CD4-positive, alpha-beta T cell treated with Interleukin-15 for 4 hours (primary cell): ENCODE measurements at places on chromosomes 7 and 10.

DNA sequence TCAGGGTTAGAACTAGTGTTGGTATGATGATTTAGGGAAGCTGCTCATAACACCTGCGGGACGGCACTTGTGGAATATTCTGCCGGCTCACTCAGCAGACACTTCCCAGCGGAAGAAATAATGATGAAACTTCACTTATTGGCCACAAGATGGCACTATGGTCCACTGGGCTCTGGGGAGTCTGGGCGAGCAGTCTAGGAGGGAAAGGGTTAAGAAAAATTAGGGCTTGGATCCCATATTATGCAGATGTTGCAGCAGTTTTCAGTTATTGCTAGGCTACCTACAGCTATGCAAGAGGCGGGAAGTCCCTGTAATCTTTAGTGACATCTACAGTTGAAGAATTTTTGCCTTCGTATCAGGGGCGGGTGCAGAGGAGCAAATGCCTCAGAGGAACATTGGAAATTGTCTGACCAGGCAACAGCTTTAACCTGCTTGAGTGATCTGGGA lies 238.7 kb upstream of the PRSS58 start:
- DNase-seq = peak; percentile 43

DNA sequence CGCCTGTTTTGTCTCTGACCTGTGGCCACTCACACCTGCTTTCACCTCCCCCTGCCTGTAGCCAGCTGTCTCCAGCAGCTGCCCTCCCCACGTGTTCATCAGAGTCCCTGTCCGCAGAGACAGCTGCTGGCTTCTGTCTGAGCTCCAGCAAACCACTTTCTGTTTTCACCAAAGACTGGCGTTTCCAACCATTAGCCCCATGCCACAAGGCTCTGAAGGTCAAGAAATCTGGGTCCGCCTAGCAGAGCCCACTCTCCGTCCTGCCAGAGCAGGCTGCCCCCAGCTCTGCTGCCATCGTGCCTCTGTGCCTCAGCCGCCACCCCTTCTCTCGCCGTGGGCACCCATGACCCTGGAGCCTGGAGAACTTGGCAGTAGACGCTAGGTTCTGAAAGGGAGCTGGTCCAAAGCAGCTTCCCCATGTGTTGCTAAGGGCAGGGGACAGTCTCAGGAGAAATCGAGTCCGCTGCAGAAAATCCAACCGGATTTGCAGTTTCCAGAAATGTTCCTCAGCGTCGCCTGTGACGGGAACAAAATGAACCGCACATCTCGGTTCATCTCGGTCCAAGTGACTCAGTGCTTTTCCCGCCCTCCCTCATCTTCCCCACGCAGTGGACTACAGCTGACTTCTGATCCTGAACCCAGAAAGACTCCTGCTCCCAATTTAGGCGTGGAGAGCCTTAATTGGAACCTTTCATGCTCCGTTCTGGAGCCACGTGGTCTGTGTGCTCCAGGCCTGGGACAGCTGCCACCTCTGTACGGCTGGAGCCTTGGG lies 28.0 kb downstream of the TMEM120A start:
- no peak for DNase-seq

- DNase-seq = no peak
Observed at GRCh38 chr10:25017154-25017590, 760 bp downstream of the THNSL1 start.

DNA sequence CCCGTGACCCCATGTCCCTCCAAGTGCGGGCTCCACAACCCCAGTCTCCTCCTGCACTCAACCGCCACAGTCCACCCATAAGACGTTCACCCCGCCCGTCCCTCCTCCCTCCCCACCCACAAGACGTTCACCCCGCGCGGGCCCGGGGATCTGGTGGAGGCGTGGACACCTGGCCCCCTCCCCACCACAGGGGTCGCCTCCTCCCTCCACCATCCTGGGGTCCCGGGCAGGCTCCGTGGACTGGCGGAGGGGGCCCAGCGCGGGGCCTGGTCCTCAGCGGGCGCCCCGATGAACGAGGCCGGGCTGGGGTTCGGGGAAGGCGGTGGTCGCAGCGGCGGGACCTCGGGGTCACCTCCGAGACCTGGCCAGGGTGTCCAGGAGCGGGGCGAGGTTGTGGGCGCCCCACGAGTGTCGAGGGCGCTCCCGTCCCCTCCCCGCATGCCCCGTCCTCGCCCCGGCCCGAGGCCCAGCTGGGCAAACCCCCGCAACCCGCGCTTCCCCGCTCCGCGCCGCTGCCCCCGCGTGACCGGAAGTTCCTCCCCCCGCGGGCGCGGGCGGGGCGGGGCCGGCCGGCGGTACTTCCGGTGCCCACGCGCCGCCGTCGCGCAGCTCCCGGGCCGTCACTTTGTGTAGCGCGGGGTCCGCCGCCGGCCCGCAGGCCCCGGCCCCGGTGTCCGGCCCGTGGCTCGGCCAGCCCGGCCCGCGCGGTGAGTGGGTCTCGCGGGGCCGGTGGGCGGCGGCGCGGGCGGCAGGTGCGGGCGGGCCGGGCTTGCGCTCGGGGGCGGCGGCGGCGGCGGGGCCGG lies at the start of gene ZNF316:
TSS of gene ZNF316 (plus strand) at position 578 of the 803 bp plus-strand sequence. CDS start 5,092 bp downstream, outside the sequence.
- peak; percentile 53 for DNase-seq

DNA sequence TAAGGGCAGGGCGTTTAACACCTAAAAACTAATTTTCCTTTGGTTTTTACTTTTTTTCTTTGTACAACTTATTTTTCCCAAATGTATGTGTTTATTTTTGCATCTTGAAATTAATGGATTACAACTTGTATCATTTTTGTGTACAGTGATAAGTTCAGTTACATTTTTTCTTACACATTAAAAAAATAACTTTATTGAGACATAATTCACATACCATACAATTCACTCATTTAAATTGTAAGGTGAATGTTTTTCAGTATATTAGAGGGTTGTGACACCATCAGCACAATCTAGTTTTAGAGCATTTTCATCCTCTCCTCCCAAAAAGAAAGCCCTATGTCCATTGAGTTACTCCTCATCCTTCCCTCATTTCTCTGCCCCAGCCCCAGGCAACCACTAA lies 11.6 kb downstream of the OGDH start:
- no peak for DNase-seq

DNA sequence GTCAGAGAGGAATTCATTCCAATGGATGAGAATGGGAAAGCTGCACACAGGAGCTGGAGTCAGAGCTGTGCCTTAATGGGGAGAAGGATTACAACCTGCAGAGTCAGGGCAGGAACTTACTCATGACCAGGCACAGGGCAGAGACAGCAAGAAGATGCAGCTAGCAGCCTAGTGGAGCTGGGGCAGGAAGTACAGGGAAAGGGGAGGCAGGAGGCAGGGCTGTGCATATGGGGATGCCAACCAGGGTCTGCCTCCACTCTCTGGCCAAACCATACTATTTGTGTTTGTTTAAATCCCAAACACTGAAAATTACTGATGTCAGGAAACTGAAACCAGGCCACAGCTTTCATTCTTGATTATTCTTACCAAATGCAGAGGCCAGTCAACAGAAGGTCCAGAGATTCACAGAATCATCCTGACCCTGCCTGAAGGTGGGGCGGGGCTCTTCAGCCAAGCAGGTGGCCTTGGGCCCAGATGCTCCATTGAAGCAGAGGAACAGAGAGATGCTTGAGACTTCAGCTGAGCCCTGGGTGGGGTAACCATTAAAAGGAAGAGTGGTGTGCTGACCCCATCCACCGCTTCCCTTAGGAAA lies 461.9 kb downstream of the KCNMA1 start:
- no peak for DNase-seq

GRCh38 chr10:101529725-101530553 lies 58.1 kb downstream of the POLL start:
- no peak for DNase-seq

GRCh38 chr10:124254490-124254889 lies 161.1 kb upstream of the CHST15 start:
- DNase-seq = no peak

- DNase-seq = no peak
Observed at GRCh38 chr10:61894133-61894532, 7.4 kb upstream of the ARID5B start.

GRCh38 chr10:73649876-73650536 lies 5.8 kb downstream of the SYNPO2L start:
- no peak for DNase-seq

- peak; percentile 63 for DNase-seq
Observed at GRCh38 chr10:3783682-3784432, 1.2 kb downstream of the KLF6 start.

DNA sequence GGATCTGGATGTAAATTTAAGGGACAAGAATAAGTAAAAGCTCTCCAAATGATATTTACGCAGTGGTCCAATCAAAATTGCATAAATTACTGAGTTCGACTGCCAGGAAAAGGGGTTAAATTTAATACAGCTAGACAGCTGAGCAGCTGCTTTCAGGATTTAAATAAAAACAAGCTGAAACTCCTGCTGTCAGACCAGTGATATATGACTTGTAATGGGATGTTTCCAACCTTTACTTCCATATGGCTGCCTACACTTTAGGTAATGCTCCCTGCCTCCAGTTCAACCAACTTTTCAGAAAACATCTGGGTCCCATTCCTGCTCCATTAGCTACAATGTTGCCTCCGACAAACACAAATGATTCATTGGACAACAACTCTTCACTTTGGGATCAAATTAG lies 326.3 kb upstream of the DGKB start:
- no peak for DNase-seq

- no peak for DNase-seq
Observed at GRCh38 chr7:128393526-128394330, 16.1 kb downstream of the IMPDH1 start.

GRCh38 chr7:66970310-66970709 lies 25.1 kb downstream of the SBDS start:
- DNase-seq = no peak

- no peak for DNase-seq
Observed at GRCh38 chr7:94877731-94878670, 29.4 kb upstream of the PPP1R9A start.

DNA sequence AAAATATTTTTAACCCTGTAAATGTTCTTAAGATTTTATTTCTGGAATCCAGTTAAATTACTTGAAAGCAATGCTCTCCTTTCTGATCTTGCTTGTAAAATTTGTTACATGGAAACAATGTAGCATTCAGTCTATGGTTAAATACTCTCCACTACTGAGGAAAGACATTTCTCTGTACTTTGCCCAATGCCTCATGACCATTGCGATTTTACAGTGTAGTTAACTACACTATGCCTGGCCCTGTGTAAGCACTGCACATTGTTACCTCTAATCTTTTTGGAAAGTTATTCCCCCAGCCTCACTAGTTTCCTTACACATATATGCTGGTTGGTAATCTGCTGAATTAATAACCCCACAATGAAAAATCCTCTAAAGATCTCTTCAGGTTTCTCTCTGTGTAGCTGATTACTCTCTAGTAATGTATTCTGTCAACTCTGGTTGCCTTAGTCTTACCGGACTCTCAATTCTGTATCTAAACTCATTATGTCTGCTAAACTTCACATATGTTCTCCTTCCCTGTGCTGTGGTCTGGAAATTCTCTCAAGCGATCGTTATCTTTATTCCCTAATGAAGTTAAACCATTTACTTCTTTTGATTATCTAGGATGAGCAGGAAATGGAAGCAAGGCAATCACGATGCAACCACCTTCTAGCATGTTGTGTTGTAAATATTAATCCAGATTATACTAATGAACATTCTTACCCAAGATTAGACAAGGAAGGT lies 58.7 kb upstream of the TMEM106B start:
- DNase-seq = no peak

DNA sequence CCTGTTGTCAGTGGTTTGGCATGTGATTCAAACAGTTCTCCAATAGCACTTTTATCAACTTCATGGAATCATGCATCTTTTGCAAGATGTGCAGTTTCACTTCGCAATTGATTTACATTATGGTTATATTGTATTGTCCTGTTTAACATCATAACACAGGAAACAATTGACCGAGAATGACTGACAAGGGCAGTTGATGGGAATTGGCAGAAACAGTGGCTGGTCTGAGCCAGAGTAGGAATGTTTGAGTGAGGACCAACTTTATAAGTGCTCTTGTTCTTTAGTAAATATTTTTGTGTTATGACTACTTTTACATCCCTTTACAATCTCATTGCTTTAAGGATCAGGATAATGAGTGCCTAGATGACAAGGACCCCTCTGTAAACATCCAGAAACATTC lies 2.2 kb downstream of the KLHL7 start:
- no peak for DNase-seq

DNA sequence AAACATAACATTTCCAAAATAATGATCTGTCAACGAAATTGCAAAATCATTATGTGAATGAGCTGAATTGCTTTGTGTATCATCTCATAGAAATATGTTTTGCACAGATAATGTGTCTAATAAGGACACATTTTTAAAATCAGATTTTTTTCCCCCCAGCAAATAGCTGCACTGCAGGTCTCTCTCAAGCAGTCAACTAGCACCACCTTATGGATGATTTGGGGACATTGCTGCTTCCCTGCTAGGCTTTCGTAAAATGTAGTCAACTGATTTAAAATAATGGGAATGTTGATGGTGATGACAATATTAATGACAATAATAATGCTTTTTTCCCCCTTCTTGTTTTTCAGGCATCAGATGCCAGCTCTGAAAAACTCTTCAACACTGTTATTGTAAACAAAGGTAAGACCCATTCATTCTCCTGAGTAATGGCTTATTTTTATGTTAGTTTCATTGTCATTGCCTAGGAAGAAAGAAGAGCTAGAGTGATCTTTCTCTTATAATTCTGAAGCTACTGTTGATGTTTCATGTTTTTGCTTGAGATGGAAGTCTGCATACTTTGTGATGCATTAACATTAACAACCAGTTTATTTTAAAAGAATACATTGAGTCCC lies 433.6 kb upstream of the GALNT17 start:
- DNase-seq = peak; percentile 50

- DNase-seq = no peak
Observed at GRCh38 chr10:13526948-13527863, 1.6 kb downstream of the BEND7 start.

DNA sequence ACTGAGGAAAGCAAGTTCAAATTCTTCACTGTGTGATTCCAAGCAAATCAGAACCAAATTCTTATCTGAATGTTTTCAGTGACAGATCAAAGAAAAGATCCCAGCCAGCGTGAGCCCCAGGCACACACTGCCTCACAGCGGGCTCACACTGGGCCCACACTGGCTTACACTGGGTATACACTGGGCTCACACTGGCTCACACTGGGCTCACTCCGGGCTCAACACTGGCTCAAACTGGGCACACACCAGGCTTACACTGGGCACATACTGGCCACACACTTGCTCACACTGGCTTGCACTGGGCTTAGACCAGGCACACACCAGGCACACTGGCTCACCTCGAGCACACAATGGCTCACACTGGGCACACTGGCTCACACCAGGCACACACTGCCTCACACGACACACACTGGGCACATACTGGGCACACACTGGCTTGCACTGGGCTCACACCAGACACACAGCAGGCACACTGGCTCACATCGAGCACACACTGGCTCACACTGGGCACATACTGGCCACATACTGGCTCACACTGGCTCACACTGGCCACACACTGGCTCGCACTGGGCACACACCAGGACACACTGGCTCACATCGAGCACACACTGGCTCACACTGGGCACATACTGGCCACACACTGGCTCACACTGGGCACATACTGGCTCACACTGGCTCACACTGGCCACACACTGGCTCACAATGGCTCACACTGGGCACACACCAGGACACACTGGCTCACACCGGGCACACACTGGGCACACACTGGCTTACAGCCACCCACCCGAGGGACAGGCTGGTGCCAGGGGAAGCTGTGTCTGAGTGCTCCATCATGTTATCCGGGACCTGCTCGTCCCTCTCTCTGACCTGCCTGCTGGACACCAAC lies 156.3 kb downstream of the PTPRN2 start:
- no peak for DNase-seq
